ENCODE measurements at places on chromosomes 4 and X.
A peak's percentile ranks its signal among the peaks of the same experiment; 100 is the strongest.

DNA sequence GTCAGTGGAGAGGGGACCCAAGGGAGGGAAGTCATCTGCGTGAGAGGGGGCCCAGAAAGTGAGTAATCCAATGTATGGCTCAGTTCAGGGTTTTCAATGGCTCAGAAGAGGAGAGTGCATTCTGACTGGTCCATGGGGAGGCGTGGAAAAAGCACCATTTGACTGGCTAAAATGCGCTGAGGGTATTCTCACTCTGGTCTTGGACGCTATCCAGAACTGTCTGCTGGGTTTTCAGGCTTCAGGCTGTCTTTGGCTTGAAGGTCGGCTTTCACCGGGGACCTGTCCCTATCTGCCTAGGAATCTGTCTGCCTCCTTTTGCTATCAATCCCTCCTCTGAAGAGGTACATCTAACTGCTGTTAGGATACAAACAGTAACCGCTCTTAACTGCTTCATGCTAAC lies 26.4 kb downstream of the EPGN start:
- no peak for DNase-seq

DNA sequence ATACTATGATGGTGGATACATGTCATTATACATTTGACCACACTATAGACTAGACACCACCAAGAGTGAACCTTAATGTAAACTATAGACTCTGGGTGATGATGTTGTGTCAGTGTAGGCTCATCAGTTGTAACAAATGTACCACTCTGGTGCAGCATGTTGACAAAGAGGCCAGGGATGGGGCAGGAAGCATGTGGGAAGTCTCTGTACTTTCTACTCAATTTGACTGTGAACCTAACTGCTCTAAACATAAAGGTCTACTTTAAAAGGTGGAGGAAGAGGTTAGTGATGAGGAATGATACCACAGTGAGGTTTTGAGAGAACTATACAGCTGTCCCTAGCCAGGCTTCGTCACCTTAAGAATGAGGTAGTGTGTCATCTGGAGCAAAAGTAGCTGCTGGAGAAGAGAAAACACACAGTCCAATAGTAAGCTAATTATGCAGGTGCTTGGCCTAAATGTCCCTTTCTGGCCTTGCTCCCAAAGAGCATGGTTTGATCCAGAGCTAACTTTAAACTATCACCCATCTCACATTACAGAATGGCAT lies 38.4 kb downstream of the GRSF1 start:
- no peak for DNase-seq

DNA sequence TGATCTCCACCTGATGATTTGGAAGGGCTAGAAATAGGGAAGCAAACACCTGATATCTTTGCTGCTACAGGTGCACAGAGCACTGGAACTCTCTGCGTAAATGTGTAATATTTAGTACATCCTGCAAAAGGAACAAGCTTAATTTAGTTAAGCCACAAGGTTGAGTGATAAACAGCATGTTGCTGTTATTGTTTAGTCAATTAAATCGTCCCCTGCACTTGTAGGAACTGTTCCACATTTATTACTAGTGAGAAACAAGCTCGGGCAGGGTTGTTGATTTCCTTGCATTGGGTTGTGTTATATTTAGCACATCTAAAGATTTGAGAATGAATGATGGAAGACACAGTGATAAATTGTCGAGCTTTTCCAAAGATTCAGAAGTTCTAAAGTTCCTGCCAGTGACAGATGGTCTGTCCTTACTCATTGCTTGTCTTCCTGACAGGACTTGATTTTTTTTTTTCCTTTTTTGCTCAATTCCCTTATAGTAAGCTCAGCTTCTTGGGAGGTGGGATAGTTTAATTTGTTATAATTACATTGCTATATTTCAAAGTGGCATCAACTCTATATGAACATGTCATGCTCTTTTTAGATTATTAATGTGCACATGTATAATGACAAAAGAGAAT lies 627.0 kb upstream of the ATOH1 start:
- no peak for DNase-seq

DNA sequence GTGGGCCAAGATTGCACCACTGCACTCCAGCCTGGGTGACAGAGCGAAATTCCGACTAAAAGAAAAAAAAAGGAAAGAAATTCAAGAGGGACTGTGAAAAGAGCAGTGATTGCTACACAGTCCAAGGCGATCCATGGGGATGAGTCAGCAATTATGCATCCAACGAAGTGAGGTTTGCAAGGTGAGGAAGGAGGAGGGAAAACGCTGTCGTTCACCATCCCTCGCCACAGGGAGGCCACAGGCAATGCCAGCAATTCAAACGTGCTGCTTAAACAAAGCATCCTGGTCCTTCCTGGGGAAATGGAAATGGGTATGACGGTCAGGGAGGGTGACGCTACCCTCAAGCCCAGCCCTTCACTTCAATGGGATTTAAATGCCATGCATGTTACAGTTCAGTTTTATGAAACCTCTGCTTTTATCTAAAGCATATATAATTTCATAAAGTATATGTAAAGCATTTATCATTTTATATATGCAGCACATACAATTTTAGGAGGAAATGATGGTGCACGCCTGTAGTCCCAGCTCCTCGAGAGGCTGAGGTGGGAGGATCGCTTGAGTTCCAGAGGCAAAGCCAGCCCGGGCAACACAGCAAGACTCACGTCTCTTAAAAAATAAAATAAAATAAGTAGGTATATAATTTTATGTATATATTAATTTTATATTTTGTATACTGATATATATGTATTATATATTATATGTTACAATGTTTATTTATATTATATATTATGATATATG lies 108.7 kb downstream of the DHRSX start:
- no peak for DNase-seq

GRCh38 chrX:21766101-21766500 lies 8.2 kb upstream of the SMPX start:
- DNase-seq = no peak

- DNase-seq = no peak
Observed at GRCh38 chr4:42237010-42237409, 84.6 kb upstream of the BEND4 start.

DNA sequence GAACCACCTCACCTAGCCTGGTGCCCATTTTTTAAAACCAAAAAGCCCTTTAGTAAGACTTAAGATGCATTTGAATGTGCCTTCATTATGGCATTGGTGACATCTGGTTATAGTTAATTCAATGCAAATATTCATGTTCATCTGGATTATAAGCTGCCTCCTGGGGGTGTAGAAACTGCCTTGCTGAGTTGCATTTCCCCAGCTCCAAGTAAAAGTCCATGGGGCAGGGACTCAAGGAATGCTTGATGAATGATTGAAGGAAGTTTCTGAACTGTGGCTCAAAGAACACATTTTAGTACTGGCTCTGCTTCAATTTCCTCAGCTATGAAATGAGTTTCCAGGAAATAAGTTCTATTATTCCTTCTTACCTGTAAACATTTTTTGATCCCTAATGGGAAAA lies 18.5 kb upstream of the RBM47 start:
- no peak for DNase-seq

DNA sequence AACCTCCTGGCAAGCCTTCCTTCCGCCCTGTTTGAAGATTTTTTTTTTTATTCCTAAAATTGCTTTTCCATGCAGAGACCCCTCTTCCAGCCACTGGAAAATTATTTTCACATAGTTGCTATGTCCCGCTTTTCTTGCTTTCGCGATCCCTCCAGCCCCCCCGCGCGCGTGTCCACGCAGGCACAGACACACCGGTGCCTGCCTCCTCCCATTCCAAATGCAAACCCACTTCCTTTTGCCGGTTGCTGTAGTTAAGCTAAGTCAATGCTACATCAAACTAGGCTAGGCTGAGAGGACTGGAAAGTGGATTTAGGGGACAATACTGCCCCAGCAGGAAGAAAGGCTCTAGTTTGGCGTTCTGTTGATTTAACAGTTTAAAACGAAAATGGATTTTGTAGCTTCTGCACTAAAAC lies 111.0 kb downstream of the DHX15 start:
- no peak for DNase-seq

- no peak for DNase-seq
Observed at GRCh38 chrX:114252186-114252585, 331.7 kb upstream of the HTR2C start.

GRCh38 chrX:121161501-121161933 lies 114.1 kb downstream of the GLUD2 start:
- DNase-seq = no peak

GRCh38 chr4:151640381-151640780 lies 120.4 kb downstream of the GATB start:
- no peak for DNase-seq

GRCh38 chr4:42643685-42644084 lies 13.2 kb downstream of the ATP8A1 start:
- no peak for DNase-seq

GRCh38 chr4:146959692-146960091 lies 14.0 kb upstream of the TTC29 start:
- DNase-seq = no peak

GRCh38 chr4:141002323-141002805 lies 130.9 kb downstream of the RNF150 start:
- no peak for DNase-seq

DNA sequence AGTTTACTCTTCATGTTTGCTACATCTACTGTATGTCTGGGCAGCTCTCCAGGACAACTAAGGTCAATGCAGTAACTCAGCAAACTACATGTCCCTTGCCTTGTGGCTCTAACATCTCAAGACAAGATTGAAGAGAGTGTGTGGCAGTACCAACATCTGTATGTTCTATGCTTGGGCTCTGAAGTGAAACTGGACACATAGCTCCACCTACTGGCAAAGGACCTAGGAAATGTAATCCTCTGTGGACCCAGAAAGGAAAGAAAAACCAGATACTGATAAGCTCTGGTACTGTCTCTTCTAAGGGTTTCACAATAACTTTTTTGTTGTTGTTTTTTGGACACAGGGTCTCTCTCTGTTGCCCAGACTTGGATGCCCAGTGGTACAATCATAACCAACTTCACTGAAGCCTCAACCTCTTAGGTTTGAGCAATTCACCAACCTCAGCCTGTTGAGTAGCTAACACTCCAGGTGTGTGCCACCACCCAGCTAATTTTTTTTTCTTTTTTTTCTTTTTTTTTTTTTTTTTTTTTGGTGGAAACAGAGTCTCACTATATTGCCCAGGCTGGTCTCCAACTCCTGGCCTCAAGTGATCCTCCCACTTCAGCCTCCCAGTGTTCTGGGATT lies 64.1 kb downstream of the QDPR start:
- DNase-seq = peak; percentile 12

DNA sequence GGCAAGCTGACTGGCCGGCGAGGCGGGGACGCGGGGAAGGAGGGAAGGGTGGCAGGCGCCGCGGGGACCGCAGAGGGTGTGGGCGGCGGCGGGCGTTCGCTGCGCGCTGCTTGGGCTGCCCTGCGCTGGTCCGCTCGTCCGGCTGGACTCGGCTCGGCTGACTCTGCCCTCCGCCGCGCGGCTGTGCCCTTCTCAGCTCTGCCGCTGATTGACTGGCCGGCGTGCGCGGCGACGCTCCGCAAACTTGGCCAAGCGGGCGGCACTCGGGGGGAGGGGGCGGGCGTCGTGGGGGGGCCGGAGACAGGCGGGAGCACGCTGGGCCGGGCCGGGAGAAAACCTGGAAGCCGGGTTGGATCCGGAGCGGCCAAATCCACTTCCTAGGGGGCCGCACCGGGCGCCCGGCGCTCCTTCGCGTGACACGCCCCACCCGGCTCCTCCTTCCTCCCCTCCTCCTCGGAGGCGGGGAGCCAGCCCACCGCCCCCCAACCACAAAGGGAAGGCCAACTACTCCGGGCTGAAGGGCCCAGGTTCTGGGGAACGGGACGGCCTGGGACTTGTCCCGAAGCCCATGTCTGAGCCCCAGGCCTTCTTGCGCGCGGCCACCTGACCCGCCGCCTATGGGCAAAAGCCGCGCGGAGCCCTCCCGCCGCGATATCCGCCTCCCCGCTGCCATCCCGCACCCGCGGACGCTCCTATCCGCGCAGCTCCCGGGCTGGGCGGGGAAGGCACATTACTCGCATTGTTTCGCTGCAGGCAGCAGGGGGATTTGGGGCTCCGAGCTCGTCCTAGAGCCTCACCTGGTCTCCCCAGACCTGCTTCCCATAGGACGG lies at the start of gene GPC4:
TSS of gene GPC4 (minus strand) at position 214 of the 830 bp plus-strand sequence. CDS start 524 bp downstream, outside the sequence.
- no peak for DNase-seq

DNA sequence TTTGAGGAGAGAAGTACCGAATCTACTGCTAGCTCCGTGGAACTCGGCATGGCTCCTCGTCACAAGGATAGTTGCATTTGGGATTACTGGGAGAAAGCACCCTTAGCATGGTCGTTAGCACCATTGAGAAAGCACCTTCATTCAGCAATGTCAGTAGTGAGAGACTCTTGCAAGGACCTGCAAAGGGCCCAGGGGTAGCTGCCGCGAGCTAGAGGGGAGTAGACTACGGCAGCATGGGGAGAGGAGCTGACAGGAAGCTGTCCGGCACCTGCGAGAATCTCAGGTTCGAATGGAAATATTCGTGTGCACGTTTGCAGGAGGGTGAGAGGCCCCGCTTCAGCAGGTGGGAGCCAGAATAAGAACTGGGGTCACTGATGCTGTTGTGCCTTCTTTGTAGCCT lies 20.2 kb downstream of the TLR10 start:
- DNase-seq = no peak

GRCh38 chrX:52034211-52034610 lies 34.8 kb downstream of the MAGED4B start:
- DNase-seq = no peak

GRCh38 chrX:53116101-53116500 lies 22.2 kb downstream of the KANTR start:
- DNase-seq = no peak

- DNase-seq = no peak
Observed at GRCh38 chr4:150130933-150131332, 52.7 kb downstream of the DCLK2 start.

DNA sequence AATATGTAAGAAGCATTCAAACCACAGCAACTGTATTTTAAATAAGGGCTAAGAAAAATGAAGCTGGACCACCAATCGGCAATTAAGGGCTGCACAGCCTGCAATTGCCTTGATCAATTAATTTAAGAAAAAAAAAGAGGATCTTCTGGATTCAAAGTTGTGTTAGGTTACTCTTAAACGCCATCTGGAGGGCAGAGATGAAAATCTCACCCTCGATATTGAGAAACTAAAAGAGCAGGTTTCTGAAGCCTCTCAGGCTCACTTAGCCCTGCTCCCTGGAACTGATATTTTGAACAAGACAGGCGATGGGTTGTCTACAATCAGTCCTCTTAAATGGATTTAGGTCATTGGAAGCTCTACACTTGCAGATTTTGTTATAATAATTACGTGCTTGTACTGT lies 579.4 kb downstream of the GRXCR1 start:
- DNase-seq = no peak
